ENCODE measurements at places on chromosomes 1 and 21.

- no peak for DNase-seq
Observed at GRCh38 chr1:12162459-12163137, 4.2 kb upstream of the TNFRSF1B start.

GRCh38 chr1:109845658-109846057 lies 65.0 kb upstream of the CSF1 start:
- no peak for DNase-seq

- DNase-seq = peak; percentile 87
Observed at GRCh38 chr1:12166834-12167492, at the start of gene TNFRSF1B. TSS of gene TNFRSF1B (plus strand) at chr1:12166991. CDS start at chr1:12167092, 101 bp downstream.

- no peak for DNase-seq
Observed at GRCh38 chr1:168485048-168485447, 58.7 kb downstream of the XCL2 start.
